Stimulated activated CD8-positive, alpha-beta memory T cell treated with anti-CD3 and anti-CD28 coated beads, Interleukin-4, amount 100 ng/mL, for 4 hours (primary cell): ENCODE measurements at places on chromosomes 1 and 21.

DNA sequence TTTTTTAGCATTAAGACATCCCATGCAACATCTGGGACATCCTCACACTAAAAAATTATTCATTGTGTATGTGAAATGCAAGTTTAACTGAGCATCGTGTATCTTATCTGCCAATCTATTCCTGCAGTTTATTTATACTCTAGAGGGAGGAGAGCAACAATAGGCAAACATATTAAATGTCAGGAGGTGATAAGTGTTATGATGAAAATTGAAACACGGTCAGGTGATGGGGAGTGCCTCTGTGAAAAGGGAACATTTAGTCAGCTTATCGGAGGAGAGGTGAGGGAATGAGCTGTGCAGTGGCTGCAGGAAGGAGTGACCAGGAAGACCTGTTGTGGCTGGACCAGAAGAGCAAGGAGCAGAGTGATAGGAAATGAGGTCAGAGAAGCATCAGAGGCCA is 775 bp upstream of the EFCAB14 start:
- DNase-seq: no peak

DNA sequence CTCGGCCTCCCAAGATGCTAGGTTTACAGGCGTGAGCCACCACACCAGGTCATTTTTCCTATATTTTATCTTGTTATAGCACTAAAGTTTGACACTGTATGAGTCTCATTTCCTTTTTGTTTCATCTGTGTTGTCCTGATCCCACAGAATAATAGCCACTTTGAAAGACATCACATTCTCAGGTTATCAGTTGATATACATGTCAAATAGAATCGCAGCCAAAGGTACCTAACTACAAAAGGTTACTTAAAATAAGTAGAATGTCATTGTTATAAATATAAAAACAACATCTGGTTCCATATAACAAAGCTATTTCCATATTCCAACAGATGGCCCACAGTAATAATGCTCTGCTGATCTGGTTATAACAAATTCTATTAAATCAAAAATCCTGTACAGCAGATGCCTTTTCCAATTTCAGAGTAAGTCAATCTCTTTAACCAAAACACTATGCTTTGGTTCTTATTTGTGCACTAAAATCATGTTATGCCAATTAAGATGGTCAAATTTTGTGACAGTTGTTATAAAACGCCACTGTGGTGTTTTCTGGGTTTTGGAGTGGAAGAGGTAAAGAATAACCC is 6.0 kb downstream of the FOXJ3 start:
- DNase-seq: no peak

GRCh38 chr1:170064821-170065220 is 9.7 kb downstream of the KIFAP3 start:
- no peak for DNase-seq

DNA sequence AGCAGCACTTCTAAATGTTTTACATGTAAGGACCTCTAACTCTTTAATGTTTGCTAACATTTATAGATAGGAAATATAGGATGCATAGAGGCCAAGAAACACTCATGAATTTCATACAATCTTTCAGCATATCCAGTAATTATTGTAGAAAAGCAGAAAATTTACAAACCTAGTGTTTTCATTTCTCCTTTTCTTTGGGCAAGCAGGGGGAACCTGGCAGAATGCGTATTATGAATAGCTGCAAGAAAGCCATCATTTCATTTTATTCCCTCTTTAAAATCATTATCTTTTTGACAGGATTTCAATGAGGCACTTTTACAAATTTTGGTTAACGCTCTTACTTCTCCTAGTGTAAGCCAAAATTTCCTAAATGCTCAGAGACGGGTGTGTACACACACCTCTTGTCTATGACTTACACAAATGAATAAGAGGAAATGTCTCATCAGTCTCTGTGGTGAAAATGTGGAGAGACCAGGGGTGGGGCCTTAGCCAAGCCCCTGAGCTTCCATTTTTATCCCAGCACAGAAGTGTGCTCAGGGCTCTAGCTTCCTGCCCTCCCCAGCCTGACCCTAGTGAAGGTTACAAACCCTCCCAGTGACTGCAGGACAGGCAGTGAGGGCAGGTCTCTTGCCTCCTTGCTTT is 91.6 kb downstream of the LRRC8C start:
- DNase-seq: no peak

GRCh38 chr1:7967651-7968050 is 6.1 kb downstream of the PARK7 start:
- DNase-seq: no peak

GRCh38 chr1:16139473-16139962 is 16.4 kb downstream of the EPHA2 start:
- DNase-seq: no peak

DNA sequence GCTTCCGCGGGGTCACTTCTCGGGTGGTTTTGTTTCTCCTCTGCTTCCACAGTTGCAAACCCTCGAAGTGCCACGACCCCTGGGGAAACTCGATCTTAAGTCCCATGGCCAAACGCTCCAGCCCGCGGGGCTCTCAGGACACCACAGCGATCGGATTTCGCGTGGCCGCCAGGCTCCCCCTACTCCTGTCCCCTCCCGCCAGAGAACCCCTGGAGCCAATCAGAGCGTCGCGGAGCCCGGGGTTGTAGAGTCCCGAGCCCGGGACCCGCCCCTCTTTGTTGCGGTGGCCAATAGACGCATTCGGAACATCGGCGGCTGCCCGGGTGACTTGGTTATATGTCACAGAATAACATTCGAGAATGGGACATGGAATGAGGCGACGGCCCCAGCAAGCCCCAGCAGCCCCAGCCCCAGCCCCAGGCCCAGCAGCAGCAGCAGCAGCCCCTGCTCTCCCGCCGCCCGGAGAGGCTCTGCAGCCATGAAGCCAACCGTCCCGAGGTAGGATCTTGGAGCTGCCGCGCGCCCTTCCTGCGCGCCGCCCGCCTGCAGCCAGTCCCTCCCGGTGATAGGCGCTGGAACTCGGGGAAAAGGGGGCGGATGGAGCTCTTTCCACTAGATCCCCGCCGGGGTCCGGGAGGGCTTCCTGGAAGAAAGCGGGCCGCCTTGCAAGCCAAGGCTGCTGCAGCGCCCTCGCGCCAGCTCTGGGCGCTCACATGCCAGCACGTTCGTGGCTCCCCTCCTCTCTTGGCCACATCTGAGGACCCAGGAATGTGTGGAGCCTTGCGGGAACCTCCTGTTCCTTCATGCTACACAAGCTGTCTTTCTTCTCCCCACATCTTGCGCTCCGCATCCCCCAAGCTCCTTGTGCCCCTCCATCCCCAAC is at the start of gene VASH2:
Gene VASH2 (plus strand): TSS at position 299 of the 883 bp plus-strand sequence. CDS start 1,002 bp downstream, outside the sequence.
- DNase-seq: peak; percentile 3

DNA sequence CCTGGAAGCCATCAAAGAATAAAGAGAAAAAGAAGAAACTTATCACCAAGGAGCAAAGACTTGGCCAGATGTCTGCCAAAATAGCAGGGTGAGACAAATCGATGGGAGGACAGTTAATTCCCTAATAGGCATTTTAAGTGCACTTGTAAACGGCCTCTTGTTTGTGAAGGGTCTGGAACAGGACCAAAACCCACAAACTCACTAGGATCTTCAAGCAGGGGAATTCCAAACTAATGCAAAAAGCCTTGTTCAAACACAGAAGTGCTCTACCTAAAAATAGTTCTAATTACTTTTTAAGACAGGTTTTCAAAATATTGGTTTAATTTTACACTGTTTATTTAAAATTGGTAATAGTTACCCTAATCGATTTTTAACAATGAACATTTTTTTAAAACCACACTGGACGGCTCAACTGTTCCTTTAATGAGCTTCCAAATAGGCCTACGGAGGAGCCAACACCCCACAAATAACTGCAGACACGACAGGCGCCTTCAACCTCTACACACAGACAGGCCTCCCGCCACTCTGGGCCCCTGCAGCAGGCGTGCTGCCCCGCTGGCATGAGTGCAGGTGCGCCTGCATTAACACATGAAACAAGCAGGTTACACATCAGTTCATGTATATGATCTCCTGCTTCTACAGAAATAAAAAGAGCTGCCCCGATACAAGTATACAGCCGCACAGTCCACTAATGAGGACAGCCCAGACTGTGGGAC is 15.8 kb downstream of the UBE2G2 start:
- DNase-seq: no peak

- DNase-seq: no peak
Observed at GRCh38 chr1:121418369-121419049, 233.7 kb downstream of the SRGAP2C start.

DNA sequence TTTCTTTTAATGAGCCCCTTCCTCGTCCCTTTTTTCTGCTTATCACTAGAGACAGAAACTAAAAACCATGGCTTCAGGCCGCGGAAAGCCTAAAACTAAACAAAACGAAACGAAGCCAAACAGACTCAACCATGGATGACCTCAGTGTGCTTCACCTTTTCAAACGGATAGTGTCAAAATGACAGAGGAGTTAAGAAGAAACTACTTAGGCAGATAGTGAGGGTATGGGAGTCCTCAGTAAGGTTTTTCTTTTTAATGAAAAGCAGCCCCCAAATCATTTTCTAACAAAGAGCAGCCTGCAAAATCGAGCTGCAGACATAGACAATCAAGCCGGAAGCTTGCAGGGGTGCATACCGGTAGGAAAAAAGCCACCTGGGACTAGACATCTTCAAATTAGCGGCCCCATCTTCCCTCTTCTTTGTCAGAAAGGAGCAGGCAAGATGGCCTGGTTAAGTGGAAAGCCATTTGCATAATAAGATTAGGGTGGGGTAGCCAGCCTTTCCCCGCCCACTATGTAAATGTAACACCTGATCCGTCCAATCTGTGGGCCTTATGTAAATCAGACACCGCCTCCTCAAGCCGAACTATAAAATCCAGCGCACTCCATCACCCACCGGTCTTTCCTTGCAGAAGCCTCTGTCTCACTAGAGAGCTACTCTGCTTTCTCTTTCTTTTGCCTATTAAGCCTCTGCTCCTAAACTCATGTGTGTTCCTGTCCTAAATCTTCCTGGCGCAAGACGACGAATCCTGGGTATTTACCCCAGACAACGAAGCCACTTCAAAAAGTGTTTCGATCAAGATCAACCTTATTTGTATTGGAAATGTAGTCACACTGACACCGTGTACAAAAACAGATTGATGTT is 6.2 kb upstream of the ERO1B start:
- DNase-seq: no peak

DNA sequence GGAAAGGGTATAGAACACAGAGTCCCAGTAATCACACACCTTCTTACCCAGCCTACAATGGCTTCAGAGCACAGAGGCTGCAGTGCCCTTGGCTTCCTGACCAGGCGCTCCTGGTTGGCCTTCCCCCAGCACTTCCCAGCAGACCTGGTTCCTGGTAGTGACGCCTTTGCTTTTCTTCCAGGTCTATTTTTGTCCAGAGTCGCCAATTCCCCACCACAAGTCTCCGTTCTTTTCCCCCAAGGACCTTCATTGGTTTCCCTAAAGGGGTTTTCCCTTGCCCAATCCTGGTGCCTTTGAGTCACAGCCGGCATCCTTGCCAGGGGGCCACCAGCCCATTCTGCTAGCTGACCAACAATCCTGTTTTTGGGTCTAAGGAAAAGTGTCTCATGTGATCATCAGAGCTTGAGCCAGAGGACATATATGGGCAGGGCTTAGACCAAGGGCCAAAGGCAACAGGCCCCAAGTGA is 84.8 kb downstream of the KCNJ15 start:
- DNase-seq: no peak

DNA sequence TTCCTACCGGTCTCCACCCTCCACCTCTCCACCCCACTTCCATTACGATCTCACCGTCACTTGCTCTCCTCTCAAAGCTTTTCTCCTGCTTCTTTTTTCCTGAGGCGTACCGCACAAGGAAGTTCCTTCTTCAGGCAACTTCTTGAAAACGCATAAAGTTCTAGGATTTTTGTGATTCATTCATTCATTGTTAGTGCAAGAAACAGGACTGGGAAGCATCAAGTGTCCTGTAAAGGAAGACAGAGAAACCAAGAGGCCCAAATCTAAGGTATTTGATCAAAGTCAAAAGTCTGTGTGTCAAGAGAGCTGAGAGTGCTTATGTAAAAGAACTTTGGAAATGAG is 1.3 kb upstream of the RCC2 start:
- no peak for DNase-seq

- no peak for DNase-seq
Observed at GRCh38 chr1:10950316-10951172, 61.9 kb upstream of the TARDBP start.

DNA sequence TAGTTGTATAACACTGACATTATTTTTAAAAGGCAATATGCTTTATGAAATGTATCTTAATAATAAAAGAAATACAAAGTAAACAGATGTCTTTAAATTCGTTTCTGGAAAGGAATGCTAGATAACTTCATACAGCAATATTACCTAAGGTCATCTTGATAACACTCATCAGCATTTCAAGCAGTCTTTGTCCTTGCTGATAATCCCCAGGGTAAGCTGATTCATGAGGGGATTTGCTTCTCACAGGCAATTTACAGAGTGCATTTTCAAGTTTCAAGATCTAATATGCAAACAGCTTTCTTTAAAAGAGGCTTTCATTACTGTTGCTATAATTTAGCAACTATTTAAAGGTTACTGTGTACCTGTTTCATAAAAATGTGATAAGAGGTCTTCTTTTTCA is 75.2 kb upstream of the NEK2 start:
- DNase-seq: no peak

DNA sequence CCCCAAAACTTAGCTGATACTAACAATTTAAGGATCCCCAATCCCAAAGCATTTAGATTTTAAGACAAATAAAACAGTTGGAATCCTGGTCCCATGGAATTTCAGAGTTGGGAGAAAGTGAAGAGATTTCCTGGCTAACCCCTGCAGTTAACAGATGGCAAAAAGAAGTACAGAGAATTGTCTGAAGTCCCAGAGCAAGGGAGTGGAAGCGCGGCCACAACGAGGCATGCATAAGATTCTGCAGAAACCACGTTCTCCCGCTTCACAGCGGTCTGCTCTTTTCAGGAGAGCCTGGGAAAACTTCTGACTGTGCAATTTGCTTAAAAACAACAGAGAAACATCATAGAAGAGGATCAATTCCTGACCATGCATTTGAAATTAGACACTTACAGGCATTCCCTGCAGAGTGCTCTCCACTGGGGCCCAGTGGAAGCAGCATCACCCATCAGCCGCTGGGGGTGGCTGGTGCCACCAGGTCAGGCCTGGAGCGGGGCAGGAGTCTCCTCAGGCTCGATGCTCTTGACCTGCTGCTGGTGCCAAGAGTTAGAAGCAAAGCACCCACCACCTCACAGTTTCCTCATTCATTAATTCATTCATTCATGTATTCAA is 226.7 kb upstream of the POU3F1 start:
- no peak for DNase-seq

DNA sequence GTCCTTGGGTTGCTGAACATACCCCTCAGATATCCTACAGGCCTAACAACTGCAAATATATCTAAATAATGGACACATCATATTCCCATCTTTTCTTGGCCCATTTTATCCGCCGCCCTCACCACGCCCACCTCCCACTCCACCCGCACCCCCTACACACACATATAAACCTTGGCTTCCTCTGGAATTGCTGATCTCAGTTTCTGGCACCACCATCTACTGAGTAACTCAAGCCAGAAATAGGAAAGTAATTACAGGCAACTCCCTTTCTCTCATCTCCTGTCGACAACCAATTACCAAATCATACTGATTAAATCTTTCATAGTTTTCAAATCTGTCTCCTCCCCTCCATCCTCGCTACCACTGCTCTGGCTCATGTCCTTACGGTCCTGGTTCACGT is 4.7 kb downstream of the RGS8 start:
- no peak for DNase-seq

GRCh38 chr21:36697060-36697850 is 1.7 kb upstream of the SIM2 start:
- no peak for DNase-seq

GRCh38 chr1:99445071-99445470 is 180.8 kb downstream of the PLPPR4 start:
- DNase-seq: no peak

GRCh38 chr21:35099310-35099709 is 50.2 kb upstream of the RUNX1 start:
- no peak for DNase-seq

GRCh38 chr1:26496861-26497260 is 24.6 kb downstream of the HMGN2 start:
- no peak for DNase-seq
